ENCODE measurements at places on chromosomes 11 and 22.

DNA sequence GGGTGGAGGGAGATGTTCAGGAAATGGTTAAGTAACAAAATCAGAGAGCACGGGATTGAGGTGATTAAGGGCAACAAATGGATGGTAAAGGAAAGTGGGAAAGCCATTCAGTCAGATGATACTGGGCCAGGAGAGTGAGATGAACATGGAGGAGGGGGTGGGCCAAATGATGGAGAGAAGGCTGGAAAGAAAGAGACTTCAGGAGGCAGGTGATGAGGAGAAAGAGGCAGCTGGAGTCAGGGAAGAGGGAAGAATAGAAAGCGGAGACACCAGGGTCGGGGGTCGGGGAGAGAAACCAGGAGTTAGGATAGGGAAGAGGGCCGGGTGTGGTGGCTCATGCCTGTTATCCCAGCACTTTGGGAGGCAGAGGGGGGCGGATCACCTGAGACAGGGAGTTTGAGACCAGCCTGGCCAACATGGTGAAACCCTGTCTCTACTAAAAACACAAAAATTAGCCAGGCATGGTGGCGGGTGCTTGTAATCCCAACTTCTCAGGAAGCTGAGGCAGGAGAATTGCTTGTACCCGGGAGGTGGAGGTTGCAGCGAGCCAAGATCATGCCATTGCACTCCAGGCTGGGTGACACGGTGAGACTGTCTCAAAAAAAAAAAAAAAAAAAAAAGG, 4.7 kb upstream of the KDM2A start:
- no peak for DNase-seq

DNA sequence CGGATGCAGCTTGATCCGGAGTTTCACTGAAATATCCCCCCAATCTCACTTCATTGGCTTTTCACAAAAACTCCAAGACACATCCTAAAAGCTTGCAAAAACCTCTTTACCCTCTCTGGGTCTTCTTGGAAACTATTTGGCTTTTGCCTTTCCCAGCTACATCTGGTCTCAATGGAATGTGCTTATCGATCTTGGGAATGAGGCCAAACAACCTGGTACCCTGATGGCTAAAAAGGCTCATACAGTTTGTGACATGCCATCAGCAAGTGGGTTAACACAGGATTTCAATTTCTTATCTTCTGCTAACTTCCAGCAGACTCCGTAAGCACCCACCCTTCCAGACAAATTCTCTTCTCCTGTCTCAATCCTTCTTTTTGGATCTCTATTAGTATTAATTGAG, 45.9 kb upstream of the TEAD1 start:
- no peak for DNase-seq

DNA sequence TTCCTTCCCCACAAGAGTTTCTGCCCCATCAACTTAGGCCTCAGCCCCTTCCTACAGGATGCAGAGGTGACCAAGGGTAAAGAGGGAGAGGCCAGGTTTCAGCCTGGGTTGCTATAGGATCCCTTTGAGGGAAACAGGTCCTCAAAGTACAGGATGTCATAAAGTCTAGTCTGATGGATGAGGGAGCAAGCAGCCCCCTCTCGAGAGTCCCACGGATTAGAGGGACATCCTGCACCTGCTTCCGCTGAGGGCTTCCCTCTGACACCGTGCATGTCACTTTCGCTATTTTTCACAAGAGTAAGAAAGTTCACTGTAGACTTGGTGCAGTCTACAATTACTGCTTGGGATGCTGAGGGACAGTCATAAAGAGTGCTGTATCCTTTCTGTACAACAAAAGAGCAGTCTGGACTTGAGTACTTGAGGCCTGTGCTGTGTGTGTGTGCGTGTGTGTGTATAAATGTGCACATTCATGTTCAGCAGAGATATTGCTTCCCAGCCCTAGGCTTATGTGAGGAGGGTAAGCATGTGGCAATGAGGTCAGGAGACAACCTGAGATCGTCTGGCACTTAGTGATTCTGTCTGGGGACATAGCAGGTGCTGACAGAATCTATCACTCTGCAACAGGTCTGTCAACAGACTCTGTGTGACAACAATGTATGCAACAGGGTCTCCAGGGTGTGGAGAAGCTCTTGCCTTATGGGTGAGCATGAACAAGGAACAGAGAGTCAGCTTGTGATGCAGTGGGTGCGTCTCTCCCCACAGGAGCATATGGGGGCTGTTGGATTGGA, 18.0 kb upstream of the CHST1 start:
- no peak for DNase-seq

DNA sequence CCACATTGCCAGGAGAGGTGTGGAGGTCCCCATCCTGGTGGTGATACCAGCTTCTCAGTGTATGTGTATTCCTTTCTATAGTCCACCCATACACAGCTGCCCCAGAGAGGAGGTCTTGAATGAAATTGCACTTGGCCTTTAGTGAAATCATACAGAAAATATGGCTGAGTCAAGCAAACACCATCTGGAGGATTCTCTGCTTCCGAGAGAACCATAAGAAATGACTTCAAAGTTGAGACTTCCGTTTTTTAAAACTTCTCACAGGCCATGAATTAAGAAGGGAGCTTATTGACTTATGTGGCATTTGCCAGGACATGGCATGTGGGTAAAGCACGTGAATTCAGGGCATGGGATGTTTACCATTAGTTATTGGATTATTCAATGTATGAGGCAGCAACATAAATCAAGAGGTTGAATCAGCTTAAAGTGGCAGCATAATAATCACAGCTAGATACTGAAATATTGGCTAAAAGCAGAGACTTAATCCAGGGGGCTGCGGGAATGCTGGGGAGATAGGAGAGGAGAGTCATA, 119.1 kb upstream of the MTNR1B start:
- no peak for DNase-seq

- DNase-seq = no peak
Observed at GRCh38 chr22:20319041-20319744, 667 bp downstream of the DGCR6L start.

DNA sequence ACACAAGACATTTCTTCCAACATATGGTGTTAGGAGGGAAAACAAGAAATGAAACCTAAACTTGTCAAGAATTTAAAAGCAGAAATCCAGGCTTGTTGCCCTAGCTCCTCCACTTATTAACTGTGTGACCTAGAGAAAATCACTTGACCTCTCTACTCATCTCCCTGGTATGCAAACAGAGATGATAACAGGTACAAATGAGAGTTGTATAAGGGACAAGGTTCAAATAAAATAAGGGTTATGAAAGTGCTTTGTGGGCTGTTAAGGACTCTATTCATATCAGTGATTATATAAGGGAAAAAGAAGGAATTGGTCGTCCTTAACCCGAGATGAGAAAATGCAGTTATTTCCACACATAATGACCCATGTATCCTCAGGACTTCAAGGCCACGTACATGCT, 372.7 kb upstream of the TENM4 start:
- no peak for DNase-seq

DNA sequence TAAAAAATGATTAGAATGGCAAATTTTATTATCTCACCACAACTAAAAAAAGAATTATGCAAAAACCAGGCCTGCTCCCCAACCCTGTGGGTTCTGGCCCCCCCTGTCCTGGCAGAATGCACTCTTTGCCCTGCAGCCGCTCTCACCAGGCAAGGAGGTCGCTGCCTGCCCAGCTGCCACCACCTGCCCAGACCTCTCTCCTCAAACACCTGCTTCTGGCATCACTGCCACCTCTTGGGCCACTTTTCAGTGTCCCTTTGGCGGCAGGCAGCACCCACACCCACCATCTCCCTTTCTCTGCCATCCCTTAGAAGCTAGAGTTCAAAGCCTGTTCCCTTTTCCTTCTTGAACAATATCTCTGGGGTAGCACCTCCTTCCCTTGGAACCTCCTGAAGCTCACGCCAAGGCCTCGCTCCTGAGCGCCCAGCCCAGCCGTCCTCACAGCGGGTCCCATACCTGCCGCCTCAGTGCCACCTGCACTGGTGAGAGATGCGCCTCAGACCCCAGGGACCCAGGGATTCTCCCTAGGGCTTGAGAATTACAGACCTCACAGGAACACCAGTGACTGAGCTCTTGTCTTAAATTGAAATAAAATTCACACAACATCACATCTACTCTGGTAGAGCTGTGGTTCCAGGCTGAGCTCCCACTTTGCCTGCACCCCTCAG, 44.6 kb downstream of the SGSM3 start:
- DNase-seq = no peak

Measured in CD4-positive, alpha-beta T cell (primary cell).